ENCODE measurements at places on chromosomes 1 and 21.

DNA sequence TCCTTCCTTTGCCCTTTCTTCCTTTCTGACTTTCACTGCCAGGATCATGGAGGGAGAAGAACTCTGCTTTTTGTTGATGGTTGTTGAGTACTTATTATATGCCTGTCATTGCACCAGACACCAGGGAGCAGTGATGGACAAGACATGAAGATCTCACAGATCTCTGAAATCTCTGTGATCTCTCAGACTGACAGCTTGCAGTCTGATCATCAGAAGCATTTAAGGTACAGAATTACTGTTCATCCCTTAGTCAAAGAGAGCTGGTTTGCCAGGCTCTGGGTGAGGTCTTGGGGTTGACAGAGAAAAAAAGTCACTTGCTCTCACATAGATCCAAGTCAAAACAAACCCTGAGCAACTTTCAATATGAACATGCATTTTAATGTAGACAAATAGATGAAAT, 299.5 kb upstream of the FMN2 start:
- no peak for DNase-seq

GRCh38 chr1:30909365-30910068, 959 bp upstream of the SDC3 start:
- DNase-seq, result no peak

- DNase-seq, result peak; percentile 96
These were observed 17.4 kb downstream of the CELA3A start for GRCh38 chr1:22018583-22019559.

DNA sequence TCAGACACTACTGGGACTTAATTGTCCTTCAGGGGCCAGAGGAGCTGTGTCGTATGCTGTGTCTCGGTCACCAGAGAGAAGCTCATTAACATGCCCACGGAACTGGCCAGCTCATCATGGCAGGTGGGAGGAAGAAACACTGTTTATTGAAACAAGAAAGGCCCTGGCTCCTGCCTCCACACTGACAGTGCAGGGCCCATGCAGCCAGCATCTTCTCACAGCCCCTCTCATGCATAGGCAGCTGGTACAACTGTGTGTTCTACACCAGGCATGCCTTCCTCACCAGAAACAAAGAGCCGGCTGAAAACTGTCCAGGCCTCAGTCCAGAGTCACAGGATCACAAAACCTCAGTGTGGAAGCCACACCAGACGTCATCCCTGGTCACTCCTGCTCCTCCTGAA, 106.0 kb downstream of the UBE2U start:
- DNase-seq, result no peak

GRCh38 chr1:205986292-205986691, 16.9 kb downstream of the RAB7B start:
- DNase-seq, result no peak

DNA sequence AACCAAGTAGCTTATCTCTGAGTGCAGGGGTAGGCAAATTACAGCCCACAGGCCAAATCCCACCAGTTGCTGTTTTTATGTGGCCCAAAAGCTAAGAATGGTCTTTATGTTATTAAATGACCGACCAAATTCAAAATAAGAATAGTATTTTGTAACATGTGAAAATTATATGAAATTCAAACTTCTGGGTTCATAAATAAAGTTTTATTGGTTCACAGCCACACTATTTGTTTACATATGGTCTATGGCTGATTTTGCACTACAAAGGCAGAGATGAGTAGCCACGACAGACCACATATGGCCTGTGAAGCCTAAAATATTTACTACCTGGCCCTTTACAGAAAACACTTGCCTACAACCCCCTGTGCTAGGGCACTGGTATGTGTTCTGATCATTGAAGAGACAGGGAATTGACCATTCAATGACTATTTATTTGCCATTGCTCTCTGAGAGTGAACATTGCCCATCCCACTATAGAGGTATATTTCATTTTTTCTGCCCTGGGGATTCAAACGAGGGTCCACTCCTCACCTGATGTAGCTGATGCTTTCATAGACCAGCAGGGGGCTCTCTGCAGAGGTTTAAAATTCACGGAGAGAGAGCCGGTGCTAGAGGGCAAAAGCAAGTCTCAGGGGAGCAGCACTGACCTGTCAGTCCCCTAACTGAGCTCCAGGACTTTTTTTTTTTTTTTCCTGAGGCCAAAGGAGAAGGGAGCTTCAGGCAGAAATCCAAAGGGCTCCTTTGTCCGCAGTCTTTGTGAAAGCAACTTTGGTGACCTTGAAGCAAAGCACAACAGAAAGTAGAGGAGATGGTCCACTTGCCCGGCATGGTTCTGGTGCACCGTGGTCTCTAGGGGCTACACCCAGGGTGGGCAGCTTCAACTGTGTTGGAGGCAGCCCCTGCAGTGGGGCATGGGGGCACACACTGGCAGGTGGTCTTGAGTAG, 7.3 kb upstream of the GNL2 start:
- peak; percentile 6 for DNase-seq
